ENCODE measurements at places on chromosomes 1 and 21.

GRCh38 chr1:90512441-90512840, 204.7 kb downstream of the BARHL2 start:
- DNase-seq = no peak

DNA sequence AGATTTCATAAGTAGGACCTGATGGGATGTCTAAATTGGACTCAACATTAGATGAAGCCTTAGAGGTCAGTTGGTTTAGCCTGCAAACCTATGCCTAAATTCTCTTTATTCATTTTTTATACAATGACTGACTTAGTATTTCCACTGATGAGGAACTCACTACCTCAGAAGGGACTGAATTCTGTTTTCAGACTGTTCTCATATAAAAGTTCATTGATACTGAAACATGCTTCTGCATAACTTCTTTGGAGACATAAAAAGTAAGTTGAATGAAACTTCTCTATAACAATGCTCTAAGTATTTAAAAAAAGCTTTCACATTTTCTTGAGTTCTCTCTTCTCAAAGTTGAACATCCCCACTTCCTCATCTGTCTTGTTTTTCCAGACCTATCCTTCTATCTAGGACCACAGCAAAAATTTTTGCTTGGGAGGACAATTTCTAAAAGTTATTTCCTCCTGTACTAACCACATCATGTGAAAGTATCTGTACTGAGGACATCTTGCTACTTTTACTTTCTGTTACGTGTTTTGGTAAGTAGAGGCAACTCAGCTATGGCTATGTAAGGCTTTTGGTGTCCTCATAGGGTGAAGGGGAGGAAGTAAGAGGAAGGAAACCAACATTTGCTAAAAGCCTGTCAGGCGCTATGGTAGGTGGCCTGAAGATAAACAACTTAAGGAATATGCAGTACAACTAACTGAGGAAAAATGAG, 64.1 kb downstream of the USP24 start:
- no peak for DNase-seq

DNA sequence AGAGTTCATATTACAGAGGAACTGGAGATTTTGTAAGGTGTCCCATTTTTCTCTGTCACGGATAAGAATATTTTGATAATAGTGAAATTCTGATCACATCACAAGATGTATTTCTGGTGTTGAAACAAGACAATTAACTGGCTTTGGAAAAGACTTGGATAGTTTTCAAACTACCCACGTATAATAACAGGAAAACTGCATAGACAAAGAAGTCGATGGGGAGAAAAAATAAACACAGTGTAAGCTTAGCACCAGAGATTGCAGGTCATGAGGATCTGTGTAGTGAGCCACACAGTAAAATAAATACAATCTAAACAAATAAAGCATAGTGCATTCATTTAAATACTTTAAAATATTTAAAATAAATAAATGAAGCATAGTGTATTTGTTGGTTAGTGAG, 452.3 kb upstream of the ADAMTS5 start:
- no peak for DNase-seq

- DNase-seq = no peak
Measured at GRCh38 chr1:229370601-229371021, 27.8 kb upstream of the CCSAP start.

DNA sequence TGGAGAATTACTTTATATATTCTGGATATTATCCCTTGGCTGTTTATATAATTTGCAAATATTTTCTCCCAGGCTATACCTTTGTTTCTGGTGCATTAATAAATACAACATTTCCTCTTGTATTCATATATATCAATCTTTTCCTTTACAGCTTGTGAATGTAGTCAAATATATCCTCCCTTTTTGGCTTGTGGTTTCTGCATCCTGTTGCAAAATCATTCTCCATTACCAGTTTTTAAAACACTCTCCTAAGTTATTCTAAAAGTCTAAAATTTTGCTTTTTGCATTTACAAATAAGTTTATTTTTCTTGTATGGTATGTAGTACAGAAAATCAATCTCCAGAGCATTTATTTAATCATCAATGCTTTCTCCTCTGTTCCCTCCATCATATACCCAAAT, 909.4 kb downstream of the ADGRL2 start:
- no peak for DNase-seq

DNA sequence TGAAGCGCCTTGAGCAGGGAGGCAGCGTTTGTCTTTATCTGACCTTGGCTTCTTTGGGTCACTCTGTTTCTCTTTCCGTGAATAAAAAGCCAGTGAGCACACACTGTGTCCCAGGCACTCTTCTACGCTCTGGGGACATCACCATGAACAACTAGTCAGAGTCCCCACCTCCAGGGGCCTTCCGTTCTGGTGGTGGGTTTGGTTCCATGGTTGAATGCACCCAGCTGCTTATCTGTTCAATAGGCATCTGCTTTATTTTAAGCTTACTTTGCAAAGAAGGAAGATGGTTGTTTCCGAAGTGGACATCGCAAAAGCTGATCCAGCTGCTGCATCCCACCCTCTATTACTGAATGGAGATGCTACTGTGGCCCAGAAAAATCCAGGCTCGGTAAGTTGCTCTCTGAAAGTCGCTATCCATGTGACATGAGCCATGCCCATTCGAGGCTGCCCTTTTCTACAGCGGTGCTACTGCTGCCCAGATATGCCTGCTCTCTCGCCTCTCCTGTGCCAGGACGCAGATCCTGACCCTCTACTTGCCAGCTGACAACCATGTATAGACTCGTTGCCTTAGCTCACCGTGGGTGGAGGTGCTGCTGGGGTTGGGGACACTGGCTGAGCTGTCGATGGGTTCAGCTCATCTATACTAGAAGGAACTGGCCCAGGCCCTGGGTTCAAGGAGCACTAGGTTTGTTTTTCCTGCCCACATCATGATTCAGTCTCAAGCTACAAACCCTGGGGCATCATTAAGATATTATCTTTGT, 5.9 kb downstream of the MX1 start:
- DNase-seq = no peak

GRCh38 chr1:26861286-26861701, 1.7 kb upstream of the SFN start:
- no peak for DNase-seq

DNA sequence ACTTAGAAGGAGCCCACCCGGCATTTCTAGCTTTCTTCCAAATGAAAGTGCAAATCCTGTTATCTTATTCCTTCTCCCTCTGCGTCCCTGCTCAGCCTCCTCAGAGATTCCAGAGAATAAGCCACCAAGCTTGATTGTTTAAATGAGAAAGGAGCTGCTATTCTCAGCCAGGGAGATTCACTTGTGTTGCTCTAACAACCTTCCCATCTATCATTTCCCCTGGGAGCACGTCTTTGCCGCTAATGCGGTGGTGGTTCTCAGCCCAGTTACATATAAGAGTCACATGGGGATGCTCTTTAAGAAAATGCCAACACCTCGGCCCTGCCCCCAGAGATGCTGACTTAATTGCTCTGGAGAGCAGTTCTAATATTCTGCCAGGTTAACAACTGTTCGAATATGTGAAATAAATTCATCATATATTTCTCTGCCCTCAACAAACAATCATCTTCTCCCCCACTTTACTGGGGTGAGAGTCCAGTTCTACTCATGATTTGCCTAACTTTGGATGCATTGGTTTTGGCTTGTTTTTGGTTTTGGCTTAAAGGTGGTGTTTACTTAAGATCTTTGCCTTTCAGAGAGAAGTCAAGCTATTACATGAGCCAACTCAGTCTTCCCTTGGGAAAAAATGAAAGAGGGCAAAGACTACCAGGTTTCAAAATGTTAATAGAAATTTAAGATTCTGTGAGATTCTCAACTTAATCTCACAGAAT, 213.9 kb downstream of the SEC16B start:
- no peak for DNase-seq

GRCh38 chr1:154547105-154547732, 11.2 kb downstream of the UBE2Q1 start:
- DNase-seq = no peak

DNA sequence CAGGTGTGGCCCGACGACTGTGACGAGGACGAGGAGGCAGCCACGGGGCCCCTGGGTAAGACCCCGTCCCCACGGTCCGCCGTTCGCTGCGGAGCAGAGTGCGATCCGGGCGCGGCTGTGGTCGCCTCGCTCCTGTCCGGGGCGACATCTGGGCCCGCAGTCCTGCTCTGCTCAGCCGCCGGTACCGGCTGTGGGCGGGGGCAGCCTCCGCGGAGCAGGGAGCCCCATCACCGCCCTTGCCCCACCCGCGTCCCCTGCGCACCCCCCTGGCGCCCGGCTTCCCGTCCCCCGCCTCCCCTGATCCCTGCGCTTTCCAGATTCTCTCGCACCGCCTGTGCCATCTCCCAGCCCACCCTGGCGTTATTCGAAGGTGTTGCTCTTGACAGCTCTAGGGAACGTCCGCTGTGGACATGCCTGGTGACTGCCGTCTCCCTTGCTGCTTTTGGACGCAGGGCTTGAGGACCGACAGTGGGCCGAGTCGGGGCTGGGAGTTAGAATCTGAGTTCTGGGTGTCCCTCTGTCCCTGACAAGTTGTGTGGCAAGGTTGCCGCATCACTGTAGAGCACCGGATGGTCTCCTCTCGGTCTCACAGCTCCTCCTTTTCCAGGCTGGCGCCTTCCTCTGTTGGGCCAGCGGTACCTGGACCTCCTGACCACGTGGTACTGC, 596 bp downstream of the TOR3A start:
- peak; percentile 9 for DNase-seq

- no peak for DNase-seq
Measured at GRCh38 chr1:119758584-119758983, 10.1 kb downstream of the HMGCS2 start.

DNA sequence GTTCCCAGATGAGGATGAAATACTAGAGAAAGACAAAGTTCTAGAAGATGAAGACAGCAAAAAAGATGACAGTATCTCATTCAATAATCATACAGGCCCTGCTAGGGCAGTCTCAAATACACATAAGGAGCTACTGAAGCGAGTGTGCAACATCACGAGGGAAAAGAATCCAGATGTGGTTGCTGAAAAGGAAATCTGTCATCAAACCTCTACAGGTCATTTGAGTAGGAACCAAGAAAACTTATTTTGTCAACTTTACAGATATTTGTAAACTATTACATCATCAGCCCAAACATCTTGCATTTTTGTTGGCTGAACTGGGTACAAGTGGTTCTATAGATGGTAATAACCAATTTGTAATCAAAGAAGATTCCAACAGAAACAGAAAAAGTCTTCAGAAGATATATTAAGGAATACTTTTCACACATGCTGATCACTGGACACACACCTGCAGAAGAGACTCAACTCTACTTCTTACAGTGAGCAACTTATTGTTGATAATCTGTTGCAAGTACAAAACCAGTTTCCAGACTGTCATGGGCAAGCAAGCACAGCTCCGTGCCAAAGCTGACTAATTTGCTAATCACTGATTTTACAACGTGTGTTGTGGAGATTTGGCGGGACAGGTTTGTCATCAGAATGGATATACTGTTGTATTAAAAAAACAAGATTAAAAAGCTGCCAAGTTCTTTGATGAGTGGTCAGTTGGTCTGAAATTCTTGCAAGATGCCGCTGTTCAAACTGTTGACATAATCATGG, 42.1 kb downstream of the TRIM33 start:
- no peak for DNase-seq

DNA sequence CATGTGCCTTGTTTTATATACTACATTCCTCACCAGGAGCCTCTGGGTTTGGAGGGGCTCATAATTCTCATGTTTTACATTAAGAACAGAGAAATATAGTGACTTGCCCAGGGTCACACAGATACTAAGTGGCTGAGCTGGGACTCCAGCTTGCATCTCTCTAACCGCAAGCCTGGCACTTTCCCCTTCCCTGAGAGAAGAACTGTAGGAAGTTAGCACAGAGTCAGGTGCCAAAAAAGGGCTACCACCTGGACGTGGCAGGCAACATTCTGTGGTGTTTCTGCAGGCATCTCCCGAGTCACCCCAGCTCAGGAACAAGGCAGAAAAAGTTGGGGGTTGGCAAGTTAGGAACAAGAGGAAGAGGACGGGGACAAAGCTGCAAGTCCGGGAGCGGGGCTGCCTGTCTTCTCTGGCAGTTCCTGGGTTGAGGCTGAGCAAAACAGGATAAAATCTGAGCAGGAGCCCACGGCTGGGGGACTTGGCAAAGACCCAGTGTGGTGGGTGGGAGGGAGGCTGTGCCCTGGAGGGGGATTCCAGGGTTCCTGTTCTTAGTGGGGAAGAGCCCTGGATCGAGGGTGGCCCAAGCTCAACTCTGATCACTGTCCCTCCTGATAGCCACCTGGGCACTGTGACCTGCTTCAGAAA, 9.8 kb downstream of the PLA2G5 start:
- no peak for DNase-seq

DNA sequence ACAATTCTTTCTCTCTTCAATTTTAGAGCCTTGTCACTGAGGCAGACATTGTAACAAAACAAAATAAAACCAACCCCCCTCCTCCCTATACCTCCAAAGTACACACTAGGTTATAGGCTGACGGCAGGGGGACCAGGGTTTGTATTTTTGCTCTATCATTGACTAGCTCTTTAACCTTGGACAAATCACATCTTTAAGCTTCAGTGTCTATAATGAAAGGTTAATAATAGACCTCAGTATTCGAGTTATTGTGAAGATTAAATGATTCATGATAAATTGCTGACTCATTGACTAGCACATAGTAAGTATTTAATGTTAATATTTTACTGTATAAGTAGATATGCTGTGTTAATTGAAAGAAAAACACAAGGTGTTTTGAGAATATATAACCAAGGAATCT, 1267.6 kb upstream of the ADGRL2 start:
- DNase-seq = no peak

DNA sequence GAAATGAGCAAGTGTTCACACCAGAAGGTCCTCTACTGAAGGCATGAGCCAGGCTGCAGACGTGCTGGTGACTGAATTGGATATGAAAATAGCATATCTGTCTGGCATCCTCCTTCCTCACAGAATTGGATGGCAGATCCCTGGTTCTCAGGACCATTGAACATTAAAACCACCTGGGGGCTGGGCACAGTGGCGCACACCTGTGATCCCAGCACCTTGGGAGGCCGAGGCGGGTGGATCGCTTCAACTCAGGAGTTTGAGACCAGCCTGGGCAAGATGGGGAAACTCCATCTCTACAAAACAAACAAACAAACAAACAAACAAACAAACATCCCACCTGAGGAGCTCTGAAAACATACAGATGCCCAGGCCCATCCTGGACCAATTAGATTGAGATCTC, 23.4 kb downstream of the TEX35 start:
- DNase-seq = no peak

DNA sequence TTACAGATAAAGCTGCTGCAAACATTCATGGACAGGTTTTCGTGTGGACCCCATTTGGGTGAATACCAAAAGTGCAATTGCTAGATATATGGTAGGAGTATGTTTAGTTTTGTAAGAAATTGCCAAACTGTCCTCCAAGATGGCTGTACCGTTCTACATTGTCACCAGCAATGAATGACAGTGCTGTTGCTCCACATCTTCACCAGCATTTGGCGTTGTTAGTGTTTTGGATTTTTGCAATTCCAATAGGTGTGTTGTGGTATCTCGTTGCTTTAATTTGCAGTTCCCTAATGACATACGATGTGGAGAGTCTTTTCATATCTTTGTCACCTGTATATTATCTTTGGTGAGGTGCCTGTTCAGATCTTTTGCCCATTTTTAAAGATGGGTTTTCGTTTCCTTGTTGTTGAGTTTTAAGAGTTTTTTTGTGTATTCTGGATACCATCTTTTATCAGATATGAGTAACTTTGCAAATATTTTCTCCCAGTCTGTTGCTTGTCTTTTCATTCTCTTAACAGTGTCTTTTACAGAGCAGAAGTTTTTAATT, 12.1 kb downstream of the CATSPERE start:
- DNase-seq = no peak

Measured in stimulated activated CD4-positive, alpha-beta T cell treated with anti-CD3 and anti-CD28 coated beads, TNF-alpha, amount 100 ng/mL, for 48 hours (primary cell).